ENCODE measurements at places on chromosomes 6 and 20. TPM values are rescaled to one million over a fixed set of nuclear protein-coding genes. Genes with fewer than 3 reads are reported as not detected.

The ZBTB9 gene
- total RNA-seq, result 9.5 TPM

- no peak for DNase-seq
Observed at GRCh38 chr6:5499644-5500306, 238.5 kb downstream of the FARS2 start.

The PI16 gene
- total RNA-seq, result 11.9 TPM

The HUS1B gene
- total RNA-seq, result 1.1 TPM

DNA sequence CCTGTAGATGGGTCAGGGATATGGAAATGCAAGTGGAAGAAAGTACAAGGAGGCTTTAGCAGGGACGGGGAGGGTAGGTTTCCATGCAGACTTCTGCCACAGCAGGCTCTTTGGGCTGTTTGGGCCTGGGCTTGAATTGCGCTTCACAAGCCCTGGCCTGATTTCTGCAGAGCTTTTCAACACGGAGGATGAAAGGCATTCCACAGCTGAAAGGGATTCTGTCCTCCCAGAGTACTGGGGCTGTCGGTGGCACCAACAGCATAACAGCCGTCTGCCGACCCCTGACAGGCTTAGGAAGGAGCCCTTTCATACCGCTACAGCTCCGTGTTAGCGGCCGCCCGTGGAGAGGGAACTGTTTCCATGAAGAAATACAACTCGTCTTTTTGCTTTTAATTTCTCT lies 22.9 kb upstream of the TBC1D7 start:
- no peak for DNase-seq

DNA sequence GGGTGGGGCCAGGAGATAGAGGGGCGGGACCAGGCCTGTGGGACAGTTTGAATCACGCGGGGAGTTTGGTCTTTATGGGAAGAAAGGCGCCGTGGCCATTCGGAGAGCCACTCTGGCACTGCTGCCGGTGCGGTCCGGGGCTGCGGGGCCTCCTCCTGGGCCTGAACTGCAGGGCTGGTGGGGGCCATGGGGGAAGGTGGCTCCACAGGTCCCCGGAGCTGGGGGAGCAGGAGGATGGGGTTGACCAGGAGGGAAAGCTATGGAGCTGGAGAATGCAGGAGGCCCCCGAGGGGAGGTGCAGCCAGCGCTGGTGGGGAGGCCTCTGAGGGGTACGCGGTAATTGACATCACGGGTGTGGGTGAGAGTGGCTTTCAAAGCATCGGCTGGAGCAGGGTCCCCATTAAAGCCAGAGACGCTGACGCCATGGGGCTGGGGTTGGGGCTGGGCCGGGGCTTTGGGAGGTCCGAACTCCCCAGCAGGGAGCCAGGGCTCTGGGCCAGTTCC lies 1.8 kb upstream of the BHLHE23 start:
- DNase-seq, result no peak

Measured in lower lobe of right lung (tissue), 2 donors.